AML-193 (cell line): ENCODE measurements at places on chromosomes 12 and 14.

DNA sequence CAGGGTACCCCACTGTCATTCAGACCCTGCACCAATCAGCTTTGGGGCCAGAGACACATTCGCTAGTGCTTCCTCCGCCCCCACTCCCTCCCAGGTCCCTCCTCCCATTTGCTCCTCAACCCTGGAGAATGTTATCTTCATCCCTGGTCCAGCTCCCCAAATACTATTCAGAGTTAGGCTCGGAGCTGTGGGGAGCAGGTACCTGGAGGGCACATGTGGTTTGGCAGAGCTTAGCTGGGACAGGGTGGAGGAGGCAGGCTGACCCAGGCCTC is 19.5 kb downstream of the VSX2 start:
- no peak for DNase-seq

- no peak for DNase-seq
These were observed 146.0 kb downstream of the FBXL14 start for GRCh38 chr12:1448336-1448735.

- DNase-seq = no peak
These were observed 69.9 kb downstream of the ARL6IP4 start for GRCh38 chr12:123050331-123050831.

GRCh38 chr12:104480012-104480411 is 23.3 kb downstream of the CHST11 start:
- no peak for DNase-seq

- no peak for DNase-seq
These were observed 192.3 kb upstream of the FSCB start for GRCh38 chr14:44699391-44699790.

DNA sequence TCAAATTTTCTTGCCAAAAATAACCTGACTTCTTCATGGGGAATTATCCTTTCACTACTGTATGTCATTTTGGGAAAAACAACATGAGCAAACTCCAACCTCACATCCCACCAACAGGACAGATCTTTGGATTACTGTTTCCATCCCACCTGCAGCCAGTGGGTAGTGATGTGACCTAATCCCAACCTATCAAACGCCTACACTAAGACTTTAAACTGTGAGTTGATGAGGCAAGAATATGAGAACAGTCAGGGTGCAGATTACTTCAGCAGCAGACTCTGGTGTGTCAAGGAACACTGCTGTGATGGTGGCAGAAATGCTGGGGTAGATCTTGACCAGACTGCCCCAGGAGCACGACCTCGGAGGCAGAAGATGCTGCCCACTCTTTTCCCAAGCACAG is 293.2 kb downstream of the DUSP6 start:
- DNase-seq = no peak

- peak; percentile 10 for DNase-seq
These were observed 152.0 kb downstream of the KTN1 start for GRCh38 chr14:55731881-55732498.

DNA sequence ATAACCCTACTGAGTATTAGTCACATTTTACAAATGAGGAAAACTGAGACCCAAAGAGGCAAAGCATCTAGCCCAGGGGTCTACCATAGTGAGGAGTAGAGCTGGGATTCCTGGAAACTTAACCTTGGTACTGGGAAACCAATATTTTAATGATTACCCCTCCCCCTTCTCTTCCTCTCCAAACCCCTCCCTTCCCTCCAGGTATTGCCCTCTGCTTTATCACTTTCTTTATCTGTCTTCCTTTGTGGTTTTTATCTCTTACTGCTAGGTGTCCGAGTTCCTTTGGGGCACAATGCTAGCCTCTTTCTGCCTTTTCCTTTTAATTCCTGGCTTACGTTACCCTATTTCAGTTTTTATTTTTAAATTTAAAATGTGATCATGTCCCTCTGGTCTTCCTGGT is 2.8 kb downstream of the GABARAPL1 start:
- no peak for DNase-seq

DNA sequence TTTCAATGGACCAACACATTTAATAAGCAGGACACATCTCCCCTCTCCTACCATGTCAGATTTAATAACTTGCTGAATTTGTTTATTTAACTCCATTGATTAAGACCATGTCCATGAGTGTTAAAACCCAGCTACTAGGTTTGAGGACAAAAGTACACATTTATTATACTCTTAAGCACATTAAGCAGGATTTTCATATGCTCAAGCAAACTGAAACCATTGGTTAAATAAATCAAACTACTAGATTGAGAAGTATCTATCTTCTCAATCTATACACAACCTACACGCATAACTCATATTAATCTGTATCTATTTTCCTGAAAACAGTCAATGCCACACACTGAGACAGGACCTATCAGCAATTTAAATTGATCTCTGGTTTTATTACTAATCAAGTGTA is 85.2 kb downstream of the KITLG start:
- no peak for DNase-seq

GRCh38 chr14:84643446-84643845 is 886.5 kb upstream of the FLRT2 start:
- DNase-seq = no peak

GRCh38 chr12:110704750-110705149 is 15.8 kb upstream of the HVCN1 start:
- DNase-seq = no peak

- no peak for DNase-seq
These were observed 1.2 kb upstream of the SRGAP1 start for GRCh38 chr12:63843254-63843720.

DNA sequence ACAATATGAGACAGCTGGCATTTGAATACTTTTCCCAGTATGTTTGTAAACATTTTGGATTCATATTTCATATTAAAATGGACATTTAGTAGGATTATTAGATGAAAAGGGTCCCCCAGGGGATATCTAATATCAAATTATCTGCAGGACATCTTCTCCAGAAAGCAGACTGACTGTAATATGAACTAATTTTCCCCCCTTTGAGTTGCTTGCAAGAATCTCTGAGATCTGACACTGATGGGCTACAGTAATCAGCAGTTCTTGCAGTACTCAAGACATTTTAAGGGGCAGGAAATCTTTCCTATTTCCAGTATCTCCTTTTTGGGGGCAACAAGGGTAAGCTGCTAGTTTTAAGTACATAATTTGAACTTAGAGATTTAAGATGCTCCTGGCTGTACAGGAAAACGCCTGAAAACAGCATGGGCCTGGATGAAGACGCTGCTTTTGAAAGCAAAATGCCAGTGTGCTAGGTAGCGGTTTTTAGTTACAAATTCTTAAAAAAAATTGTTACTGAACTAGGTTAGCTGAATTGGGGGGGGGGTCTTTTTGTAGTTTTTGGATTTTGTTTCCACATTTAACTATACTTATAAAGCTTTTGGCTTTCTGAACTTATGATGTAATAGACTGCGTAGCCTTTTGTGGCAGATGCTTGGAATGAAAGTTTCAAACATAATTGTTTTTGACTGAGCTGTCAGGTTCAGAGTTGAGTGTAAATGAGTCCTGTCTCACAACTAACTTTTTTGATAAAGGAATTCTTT is 2.2 kb downstream of the FRMD6 start:
- DNase-seq = no peak

- no peak for DNase-seq
These were observed 3.2 kb upstream of the C12orf42 start for GRCh38 chr12:103498990-103499389.

- DNase-seq = no peak
These were observed 21.6 kb downstream of the C12orf75 start for GRCh38 chr12:105352052-105352451.

DNA sequence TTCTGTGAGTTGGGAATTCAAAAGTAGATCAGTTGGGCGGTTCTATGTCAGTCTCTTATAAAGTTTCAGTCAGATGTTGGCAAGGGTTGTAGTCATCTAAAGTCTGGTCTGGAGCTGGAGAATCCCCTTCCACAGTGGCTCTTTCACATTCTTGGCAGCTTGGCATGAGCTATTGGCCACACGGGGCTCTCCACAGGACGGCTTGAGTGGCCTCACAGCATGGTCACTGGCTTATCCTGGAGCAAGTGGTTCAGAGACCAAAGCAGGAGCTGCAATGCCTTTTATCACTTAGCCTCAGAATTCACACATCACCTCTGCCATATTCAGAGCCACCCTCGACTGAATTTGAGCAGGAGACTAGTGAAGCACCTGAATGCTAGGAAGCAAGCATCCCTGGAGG is 7.1 kb upstream of the KICS2 start:
- no peak for DNase-seq

DNA sequence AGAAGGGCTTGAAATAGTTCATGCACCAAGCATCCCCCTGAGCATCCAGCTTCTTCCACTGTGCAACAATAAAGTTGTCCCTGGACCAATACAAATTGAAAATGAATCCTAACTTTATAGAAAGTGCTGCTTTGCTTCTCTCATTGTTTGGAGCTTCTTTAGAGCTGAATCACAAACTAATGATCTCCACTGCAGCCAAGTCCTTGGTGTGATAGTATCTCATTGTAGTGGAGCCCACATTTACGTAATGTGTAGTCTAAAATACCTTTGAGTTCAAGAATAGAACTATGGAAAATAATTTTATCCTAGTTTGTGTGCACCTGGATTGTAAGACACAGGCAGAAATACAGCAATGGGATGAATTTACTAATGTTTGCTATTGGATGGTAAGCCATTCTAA is 319.9 kb downstream of the EGLN3 start:
- no peak for DNase-seq

DNA sequence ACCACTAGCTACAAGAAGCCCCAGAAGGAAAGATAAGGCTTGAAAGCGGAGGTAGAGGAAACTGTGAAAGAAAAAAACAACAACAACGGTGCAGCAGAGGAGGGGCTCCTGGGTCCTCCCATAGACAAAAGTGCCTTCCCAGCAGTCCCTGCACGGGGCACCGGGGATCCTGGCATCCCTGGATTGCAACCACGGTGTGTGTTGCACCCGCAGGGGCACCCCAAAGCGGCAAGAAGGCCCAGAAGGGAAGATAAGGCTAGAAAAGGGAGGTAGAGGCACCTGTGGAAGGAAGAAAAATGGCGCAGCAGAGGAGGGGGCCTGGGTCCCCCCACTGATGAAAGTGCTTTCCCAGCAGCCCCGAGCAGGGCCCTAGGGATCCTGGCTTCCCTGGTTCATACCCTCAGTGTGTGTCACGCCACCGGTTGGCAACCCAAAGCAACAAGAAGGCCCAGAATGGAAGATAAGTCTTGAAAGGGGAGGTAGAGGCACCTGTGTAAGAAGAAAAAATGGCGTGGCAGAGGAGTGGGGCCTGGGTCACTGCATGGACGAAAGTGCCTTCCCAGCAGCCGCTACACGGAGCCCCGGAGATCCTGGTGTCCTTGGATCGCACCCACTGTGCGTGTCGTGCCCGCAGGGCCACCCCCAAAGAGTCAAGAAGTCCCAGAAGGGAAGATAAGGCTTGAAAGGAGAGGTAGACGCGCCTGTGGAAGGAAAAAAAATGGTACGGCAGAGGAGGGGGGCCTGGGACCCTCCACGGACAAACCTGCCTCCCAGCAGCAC is 281.0 kb downstream of the ALG10 start:
- no peak for DNase-seq

- DNase-seq = no peak
These were observed 117.2 kb upstream of the PMCH start for GRCh38 chr12:102314821-102315220.
